ENCODE measurements at places on chromosomes 16 and 17.

DNA sequence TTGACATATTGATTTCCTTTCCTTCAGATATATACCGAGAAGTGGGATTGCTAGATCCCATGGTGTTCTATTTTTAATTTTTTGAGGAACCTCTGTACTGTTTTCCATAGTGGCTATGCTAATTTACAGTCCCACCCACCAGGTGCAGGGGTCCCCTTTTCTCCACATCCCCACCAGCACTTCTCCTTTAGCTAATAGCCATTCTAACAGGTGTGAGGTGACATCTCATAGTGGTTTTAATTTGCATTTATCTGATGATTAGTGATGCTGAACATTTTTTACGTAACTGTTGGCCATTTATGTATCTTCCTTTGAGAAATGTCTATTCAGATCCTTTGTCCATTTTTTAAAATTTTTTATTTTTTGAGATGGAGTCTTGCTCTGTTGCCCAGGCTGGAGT, 93.9 kb downstream of the SDR42E1 start:
- no peak for DNase-seq

DNA sequence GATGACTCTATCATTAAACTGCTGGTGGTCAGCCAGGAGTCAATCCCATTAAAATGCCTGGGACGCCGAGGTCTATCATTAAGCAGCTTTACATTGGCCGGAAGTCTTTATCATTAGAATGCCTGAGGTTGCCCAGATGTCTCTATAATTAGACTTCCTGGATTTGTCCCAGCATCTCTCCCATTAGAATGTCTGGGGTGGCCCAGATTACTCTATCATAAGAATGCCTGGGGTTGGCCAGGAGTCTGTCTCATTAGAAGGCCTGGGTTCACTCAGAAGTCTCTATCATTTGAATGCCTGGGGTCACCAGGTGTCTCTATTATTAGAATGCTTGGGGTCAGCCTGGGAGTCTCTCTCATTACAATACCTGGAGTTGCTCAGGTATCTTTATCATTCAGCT, 2227.2 kb downstream of the TP53TG3F start:
- DNase-seq = no peak

DNA sequence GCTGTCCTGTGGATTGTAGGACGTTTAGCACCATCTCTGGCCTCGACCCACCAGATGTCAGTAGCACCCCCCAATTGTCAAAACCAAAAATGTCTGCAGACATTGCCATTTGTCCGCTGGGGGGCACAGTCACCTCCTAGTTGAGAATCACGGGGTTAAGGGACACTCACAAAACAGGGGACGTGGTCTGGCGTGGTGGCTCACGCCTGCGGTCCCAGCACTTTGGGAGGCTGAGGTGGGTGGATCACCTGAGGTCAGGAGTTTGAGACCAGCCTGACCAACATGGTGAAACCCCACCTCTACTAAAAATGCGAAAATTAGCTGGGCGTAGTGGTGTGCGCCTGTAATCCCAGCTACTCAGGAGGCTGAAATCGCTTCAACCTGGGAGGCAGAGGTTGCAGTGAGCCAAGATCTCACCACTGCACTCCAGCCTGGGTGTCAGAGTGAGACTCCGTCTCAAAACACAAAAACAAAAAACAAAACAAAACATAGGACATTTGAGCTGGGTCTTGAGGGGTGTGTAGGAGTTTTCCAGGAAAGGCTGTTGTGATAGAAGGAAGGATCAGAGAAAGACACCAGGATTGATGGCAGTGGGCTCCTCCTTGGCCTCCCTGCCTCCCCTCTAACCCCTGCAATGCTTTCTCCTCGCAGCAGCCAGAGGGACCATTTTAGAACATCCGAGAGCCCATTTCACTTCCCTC, 171.8 kb upstream of the GSE1 start:
- no peak for DNase-seq

GRCh38 chr17:77877646-77878355, 80.7 kb upstream of the TNRC6C start:
- no peak for DNase-seq

GRCh38 chr16:69839240-69839688, 77.1 kb downstream of the WWP2 start:
- no peak for DNase-seq

DNA sequence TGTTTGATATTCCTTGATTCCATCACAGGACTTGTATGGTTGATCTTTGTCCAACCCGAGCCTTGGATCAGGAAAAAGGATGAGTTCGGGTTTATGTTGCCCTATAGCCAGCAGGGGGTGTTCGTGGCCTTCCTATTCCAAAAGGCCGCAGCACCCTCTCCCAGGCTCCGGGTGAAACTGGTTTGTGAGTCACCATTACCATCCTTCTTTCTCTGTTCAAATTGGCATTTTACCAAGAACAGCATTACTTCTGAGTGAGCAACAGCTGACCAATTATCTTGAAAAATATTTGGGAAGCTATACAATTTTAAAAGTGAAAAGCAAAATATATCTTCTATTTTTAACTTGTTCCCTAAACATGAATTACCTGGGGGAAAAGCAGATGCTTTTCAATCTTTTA, 24.3 kb upstream of the KRT20 start:
- DNase-seq = no peak

- no peak for DNase-seq
Observed at GRCh38 chr17:82276938-82277337, 3.4 kb upstream of the CSNK1D start.

DNA sequence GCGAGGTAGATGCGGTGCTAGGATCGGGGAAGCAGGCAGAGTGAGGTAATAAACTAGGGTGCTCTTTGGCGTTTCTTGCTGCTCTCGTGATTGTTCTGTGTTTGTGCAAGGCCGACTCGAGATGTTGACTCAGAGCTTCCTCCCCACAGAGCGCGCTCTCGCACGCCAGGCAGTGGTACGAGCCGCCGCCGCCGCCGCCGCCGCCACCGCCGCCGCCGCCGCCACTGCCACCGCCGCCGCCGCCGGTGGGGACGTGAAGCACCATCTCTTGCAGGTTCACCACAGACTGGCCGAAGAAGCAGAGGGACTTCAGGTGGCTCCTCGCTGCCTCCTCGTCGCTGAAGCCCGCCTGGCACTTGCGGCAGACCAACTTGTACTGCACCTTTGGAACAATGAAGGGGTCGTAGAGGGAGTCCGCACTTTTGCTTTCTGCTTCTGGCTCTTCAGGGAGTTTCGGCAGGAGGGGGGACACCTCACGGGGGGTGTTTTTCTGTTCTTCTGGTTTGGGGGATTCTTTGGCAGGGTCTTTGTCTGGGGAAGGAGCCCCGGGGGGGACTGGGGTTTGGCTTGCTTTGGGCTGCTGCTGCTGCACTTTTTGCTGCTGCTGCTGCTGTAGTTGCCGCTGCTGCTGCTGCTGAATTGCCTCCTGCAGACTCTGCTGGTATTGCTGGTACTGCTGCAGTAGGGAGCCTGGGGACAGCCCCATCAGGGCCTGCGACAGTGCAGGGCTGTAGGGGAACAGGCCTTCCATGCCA, 260.2 kb downstream of the ZFHX3 start:
- DNase-seq = no peak

DNA sequence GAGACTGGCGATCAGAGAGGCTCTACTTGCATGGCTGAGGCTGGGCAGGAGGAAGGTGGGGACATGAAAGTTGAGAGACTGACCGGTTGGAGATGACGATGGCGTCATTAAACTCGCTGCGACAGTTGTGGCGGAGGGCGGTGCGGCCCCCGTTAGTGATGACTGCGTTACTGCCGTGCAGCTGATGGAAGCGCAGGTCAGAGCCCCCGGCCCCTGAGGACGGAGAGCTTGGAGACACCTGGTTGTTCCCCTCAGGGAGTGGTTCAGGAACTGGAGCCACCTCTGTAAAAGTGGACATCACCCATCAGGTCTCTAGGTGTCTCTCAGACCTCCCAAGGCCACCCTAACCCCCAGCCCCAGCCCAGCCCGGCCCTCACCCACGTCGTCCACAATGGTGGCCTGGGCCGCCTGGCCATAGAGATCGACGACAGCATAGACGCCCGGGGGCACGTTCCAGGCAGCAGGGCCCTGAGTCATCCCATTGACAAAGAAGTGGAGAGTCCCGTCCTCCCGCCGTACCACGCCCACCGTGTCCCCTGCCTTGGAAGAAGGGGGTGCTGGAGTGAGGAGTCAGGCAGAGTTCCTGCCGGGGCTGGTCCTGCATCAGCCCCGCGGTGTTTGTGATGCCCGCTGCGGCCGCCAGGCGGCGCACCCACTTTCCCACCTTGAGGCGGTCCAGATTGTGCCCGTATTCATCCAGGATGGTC, 5.3 kb downstream of the NEURL4 start:
- no peak for DNase-seq

DNA sequence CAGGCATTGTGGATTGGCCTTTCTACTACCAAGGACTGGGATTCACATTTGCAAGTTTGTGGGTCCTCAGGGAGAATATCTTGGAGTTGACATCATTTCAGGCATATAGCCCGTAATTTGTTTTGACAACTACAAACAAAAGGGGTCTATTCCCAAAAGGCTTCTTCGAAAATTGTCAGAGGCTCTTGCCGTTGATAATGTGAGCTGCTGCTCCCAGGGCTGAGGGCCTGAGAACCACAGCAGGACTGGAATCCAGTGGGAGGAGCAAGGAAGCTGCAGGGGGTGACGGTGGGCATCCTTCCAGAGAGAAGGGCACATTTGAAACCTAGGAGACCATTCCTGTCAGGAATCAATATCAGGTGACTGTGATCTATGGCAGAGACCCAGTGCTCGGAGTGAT, 761.6 kb upstream of the RBFOX1 start:
- DNase-seq = no peak

DNA sequence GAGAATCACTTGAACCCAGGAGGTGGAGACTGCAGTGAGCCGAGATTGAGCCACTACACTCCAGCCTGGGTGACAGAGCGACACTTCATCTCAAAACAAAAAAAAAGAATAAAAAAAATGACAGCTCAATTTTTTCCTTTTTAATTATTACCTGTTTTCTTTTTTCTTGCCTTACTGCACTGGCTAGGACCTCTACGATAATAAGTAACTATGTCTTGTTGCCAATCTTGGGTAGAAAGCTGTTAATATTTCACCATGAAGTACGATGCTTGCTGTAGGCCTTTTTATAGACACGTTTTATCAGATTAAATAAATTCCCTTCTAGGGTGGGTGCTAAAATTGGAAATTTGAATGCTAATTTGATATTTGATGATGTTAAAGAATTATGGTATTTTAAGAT, 82.8 kb downstream of the GLG1 start:
- DNase-seq = no peak

GRCh38 chr16:53069772-53070171, 15.0 kb downstream of the CHD9 start:
- no peak for DNase-seq

DNA sequence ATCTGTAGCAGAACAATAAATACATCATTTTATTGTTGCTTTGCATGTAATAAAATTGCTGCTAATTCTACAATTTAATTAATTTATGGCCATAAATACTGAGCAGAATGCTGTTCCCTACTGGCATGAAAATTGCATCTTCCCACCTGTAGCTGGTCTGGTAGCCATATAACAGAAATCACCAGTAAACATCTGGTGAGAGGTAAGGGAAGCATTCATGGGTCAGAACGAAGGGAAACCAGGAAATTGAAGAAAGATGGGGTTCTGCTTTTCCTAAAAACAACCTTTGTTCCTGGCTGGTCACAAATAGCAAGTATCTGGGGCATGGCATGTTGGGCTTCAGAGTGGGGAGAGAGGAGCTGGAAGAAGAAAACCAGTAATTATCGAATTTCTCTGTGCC, 128.4 kb downstream of the CDH11 start:
- DNase-seq = no peak

DNA sequence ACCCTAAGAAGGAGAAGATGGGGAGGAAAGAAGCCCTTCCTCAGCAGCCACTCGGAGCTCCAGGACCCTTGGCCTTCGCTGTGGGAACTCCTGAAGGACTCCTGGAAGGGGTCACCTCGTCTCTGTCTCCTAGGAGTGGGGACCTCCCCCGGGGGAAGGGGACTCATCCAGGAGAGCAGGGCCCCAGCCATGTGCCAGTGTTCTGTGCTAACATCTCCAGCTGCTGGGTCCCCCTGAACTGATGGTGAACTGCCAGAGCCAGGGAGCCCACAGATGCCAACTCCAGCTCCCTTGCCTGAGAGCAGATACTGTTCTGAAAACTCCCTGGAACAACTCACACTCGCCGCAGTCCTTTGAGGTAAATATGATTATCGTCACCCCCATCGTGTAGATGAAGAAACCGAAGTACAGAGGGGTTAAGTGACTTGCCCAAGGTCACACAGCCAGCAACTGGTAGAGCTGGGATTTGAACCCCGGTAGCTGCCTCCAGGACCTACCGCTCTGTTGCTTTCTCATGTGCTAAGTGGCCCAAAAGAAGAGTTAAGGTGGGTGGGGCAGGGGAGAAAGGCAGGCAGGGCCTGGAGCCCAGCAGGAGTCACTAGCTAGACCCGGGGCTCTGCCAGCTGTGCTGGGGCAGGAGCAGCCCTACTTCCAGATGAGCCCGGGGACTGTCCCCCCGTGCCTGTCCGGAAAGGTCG, 10.5 kb downstream of the TIMM22 start:
- no peak for DNase-seq

- DNase-seq = no peak
Observed at GRCh38 chr17:45900136-45900535, 5.8 kb downstream of the MAPT start.

DNA sequence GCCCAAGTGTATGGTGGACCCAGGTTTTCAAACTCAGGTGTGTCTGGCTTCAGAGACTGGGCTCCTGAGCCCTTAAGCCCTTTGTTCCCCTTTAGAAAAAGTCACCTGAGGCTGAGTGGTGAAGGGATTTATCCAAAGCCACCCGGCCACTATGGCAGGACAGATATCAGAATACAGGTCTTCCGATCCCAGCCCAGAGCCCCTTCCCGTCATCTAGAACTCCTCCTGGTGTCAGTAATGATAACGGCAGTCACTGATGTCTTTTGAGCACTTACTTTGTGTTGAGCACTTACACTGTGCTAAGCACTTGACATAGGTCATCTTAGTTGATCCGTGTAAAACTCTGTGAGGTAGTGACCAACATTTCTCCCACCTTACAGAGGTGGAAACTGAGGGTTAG, 16.6 kb downstream of the NOD2 start:
- DNase-seq = no peak

DNA sequence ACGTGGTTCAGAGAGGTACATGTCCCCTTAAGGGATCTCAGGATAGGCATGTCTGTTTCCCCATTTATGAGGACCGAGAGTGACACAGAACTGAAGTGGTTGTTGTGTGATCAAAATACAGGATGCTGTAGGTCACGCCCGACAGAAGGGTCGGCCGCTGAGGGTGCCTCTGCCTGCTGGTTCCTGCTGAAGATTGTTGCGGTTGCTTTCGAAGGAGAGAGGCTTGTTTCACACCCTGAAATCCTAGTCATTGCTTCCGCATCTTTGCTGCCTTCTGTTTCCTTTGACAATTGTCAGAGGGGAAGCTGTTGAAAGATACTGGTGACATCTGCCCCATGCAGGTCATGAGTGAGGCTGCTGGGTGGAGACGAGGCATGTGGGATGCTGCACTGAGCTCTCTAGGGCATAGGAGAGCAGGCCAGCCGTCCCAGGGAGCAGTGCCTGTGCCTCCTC, 3.8 kb upstream of the NAT9 start:
- no peak for DNase-seq
